GM04504 (cell line): ENCODE measurements at places on chromosomes 5 and 9.

DNA sequence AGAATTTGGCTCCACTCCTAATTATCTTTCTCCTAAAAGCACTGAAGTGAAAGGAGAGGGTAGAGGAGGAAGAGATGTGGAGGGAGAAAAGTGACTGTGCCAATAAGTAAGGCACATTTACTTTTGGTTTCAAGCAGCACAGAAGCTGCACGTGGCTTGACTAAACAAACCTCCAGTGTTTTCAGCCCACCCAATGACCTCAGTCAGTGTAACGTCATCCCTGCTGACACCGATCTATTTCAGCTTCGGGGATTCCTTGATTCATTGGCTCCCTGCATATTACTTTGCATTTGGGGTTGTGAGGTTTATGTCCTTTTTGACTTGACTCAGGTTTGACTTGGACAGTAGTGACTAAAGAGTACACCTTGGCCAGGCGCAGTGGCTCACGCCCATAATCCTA lies 35.6 kb upstream of the NIM1K start:
- DNase-seq: no peak

DNA sequence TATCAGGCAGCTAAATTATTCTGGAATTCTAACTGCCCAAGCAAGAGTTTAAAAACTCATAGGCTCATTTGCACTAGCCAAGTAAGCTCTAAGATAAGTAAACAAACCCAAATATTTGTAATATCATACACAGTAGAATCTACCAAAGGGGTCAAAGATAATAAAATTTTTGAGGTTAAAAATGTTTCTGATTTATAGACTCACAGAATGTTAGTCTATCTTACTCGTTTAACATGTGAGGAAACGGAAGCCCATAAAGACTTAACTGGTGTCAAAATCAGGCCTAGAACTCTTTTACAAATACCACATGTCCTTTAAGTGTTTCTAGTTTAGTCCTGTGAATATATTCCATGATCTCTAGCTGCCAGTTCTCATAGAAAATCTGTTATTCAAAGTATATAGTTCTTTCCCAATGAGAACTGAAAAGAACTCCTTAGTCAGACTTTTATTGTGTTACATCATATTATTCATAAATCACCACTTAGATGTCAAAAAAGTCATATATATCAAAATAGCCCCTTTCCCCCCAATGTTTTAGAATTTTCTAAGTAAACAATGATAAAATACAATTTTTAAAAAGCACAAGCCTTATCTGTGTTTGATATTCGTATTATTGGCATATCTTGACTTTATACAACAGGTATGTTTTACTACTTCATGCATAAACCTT lies 13.9 kb downstream of the RAB14 start:
- no peak for DNase-seq

- no peak for DNase-seq
These were observed 149.8 kb upstream of the TNC start for GRCh38 chr9:115267790-115268189.

- no peak for DNase-seq
These were observed 221.2 kb downstream of the TMEM167A start for GRCh38 chr5:82855893-82856550.

DNA sequence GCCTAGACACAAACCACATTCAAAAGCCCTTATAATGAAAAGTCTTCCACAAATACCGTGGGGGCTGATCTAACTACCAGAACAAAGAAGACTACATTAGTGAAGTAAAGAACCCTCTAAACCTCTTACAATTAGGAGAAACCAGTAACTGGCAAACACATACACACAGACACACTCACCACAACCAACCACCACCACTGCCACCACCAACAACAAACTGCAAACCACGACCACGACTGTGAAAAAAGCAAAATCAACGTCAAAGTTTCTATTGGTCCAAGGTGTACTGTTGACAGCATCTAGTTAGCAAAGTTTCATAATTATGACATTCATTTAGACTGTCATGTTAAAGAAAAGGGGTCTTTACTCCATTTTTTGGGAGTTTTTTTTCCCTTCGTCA lies 2.7 kb downstream of the CDO1 start:
- no peak for DNase-seq

DNA sequence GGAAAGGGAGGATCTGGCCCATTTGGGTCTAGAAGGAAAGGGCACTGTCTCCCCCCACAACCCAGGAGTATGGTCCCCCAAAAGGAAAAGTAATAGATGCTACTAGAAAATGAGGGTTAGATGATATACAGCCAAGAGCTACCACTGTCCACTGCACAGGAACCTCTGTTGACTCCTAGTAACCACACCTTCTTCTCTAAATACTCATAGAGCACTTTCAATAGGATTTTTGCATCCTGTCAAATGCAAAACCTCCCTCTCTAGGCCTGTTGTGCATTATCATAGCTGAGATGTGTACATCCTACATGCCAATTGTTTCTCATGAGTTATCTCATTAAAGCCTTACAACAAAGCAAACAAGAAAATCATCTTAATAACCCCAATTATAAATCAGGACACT lies 66.8 kb downstream of the THBS4 start:
- no peak for DNase-seq

- DNase-seq: no peak
These were observed 58.9 kb downstream of the INSYN2B start for GRCh38 chr5:169921384-169921783.
